ENCODE measurements at places on chromosomes 13 and 19. TPM values are rescaled to one million over a fixed set of nuclear protein-coding genes. Genes with fewer than 3 reads are reported as not detected.

DNA sequence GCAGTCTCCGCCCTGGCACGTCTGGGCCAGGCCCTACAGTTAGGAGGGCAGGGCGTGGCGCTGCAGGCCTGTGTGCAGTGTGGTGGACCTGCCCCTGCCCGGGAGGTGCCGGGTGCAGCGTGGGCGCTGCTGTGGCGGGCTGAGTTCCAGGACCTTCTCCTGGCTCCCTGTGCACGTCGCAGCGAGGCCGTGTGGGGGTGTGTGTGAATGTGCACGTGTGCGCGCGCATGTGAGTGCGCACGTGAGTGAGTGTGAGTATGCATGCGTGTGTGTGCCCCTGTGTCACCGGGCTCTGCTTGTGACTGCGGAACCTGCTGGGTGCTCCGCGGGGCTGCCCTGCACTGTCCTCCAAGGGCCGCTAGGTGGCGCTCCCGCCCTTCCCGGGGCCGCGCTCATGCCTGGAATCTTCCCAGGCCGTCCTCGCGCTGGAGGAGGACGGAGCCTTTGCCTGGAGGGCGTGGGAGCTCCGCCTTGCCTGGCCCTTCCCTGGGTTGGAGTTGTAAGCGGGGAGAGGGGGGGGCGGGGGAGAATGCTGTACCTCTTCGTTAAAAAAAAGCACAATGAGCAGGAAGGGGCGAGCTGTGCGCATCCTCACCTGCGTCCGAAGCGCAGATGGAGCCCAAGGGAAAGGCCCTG, 79.3 kb downstream of the KDM4B start:
- no peak overlapping the region for H3K27ac ChIP-seq
- no peaks in the 10 kb centered on the region for H3K27me3 ChIP-seq
- no peaks in the 10 kb centered on the region for H3K36me3 ChIP-seq
- H3K4me3 ChIP-seq: no peak overlapping the region
- H3K4me1 ChIP-seq: no peaks in the 10 kb centered on the region

GRCh38 chr13:42277618-42278276, 5.8 kb downstream of the AKAP11 start:
- H3K4me1 ChIP-seq: peaks cover 51% of the 10 kb centered on the region
- peaks cover 23% of the 10 kb centered on the region for H3K36me3 ChIP-seq
- H3K27me3 ChIP-seq: no peaks in the 10 kb centered on the region
- no peak overlapping the region for H3K27ac ChIP-seq
- no peak overlapping the region for H3K4me3 ChIP-seq

- H3K4me3 ChIP-seq: no peak overlapping the region
- no peaks in the 10 kb centered on the region for H3K36me3 ChIP-seq
- DNase-seq: no peak
- H3K27ac ChIP-seq: no peak overlapping the region
Observed at GRCh38 chr13:100899720-100900316, 225.2 kb upstream of the TMTC4 start.

DNA sequence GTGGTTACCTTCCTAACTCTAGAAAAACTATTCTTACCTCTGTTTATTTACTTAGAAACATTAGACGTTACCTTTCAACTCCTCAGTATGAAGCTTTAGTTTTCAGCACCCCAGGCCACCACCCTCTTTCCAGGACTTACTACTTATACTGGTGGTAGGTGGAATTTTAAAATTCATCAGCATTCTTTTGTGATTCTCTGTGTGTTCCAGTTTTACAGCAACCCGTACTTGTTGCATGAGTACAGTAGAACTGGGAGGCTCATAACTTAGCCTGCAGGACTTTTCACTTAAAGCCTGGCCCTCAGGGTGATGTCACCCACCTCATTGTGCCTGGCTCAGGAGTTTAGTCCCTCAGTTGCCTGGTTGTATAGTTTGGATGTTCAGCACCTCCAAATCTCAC, 49.4 kb upstream of the ALOX5AP start:
- H3K27me3 ChIP-seq: peaks cover 21% of the 10 kb centered on the region
- no peak for DNase-seq
- H3K4me1 ChIP-seq: peaks cover 19% of the 10 kb centered on the region
- no peak overlapping the region for H3K27ac ChIP-seq

DNA sequence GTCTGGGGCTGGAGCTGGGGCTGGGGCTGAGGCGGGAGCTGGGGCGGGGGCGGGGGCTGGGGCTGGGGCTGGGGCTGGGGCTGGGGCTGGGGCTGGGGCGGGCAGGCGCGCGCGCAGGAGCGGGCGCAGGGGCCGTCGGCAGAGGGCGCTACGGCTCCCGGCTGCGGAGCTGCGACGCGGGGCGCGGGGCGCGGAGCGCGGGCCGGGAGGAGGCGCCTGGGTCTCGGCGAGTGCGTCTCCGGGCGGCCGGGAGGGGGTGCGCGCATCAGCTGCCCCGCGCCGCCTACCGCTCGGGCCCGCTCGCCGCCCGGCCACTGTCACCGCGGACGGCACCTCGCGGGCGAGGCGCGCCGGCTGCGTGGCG, 422 bp upstream of the MTUS2 start:
- H3K27ac ChIP-seq: no peak overlapping the region
- peaks cover 46% of the 10 kb centered on the region for H3K27me3 ChIP-seq
- no peak overlapping the region for H3K4me3 ChIP-seq
- no peaks in the 10 kb centered on the region for H3K36me3 ChIP-seq
- H3K4me1 ChIP-seq: peaks cover 4% of the 10 kb centered on the region
- DNase-seq: peak; percentile 42

DNA sequence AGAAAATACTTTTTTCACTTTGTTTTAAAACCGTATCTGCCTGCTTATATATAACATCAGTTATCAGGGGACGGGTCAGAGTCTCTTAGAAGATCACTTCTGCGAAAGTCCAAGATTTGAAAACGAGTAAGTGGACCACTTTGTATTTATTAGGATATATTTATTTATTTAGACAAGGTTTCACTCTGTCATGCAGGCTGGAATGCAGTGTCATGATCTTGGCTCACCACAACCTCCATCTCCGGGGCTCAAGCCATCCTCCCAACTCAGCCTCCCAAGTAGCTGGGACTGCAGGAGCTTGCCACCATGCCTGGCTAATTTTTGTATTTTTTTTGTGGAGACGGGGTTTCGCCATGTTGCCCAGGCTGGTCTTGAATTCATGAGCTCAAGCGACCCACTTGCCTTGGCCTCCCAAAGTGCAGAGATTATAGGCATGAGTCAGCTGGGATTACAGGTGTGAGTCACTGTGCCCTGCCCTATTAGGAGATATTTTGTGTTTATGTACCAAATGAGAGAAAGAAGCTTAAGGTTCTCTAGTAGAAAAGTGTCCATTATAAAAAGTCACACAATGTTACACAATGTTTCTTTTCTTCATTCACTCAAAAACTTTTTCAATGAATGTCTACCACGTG, 39.5 kb downstream of the RASL11A start:
- peaks cover 12% of the 10 kb centered on the region for H3K4me1 ChIP-seq
- H3K36me3 ChIP-seq: no peaks in the 10 kb centered on the region
- no peak overlapping the region for H3K27ac ChIP-seq
- DNase-seq: no peak

GRCh38 chr13:36639610-36640009, 34.2 kb upstream of the SERTM1 start:
- H3K4me3 ChIP-seq: no peak overlapping the region
- no peak overlapping the region for H3K27ac ChIP-seq
- H3K27me3 ChIP-seq: peaks cover 1% of the 10 kb centered on the region
- no peaks in the 10 kb centered on the region for H3K36me3 ChIP-seq

- no peak for DNase-seq
- no peak overlapping the region for H3K4me3 ChIP-seq
- H3K4me1 ChIP-seq: no peaks in the 10 kb centered on the region
- no peaks in the 10 kb centered on the region for H3K36me3 ChIP-seq
Observed at GRCh38 chr13:63190219-63190618, 1774.6 kb upstream of the PCDH20 start.

DNA sequence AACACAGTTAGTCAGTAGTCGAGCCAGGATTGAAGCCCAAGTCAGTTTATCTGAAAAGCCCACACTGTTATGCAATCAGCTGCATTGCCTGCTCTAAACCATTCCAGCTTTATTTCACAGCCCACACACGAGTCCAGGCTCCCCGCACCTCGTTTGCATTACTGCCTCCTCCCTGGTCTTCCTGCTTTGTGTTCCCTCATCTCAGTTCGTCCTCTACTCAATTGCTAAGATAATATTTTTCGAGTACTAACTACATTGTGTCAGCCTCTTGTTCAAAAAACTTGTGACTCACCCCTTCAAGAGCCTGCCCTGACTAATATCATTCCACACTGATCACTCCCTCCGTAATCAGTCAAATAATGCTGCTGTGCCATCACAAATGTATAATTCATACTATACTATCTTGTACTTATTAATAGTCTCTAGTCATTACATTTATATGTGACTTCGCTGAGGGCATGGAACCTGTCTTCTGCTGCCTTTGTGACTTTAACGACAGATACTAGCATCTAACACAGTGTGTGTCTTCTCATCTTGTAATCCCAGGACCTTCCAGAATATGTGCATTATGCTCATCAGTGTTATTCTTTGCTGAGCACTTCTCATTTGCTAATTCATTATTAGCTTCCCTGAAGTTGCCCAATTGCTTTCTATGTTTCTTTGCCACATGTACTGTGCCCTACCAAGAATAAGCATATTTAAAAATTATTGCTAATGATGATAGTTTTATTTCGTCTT, 26.2 kb upstream of the WDFY2 start:
- H3K36me3 ChIP-seq: peaks cover 10% of the 10 kb centered on the region
- no peak for DNase-seq
- H3K4me1 ChIP-seq: peaks cover 35% of the 10 kb centered on the region
- H3K27me3 ChIP-seq: peaks cover 8% of the 10 kb centered on the region
- no peak overlapping the region for H3K27ac ChIP-seq
- no peak overlapping the region for H3K4me3 ChIP-seq

DNA sequence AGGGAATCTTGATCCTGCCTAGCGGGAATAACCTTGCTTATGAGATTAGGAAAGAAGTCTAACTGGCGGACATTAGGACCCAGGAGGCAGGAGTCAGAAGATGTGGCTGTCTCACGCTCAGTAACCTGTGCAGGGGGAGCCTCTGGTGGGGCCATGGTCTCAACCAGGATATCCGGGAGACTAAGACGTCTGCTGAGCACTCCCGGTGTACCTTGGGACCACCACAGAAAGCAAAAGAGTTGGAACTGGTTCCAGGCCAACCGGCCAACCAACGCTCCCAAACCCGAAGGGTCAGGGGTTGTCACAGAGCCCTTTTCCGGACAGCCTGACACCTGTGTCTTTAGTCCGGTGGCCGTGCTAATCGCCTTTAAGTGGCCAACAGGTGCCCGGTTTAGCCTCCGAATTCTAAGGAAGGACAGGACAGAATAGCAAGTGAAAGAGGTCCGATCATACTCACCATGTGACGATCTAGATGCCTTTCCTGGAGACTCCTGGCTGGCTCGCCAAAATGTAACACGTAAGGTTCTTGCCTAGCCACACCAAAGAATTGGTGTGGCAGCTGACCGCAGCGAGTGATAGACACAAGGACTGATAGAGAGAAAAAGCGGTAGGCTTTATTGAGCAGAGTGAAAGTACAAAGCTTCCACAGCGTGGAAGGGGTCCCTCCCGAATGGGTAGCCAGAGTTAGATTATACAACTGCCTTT, 103.9 kb upstream of the DIAPH3 start:
- H3K4me3 ChIP-seq: no peak overlapping the region
- no peak overlapping the region for H3K27ac ChIP-seq

Gene THOP1
- 121 TPM for total RNA-seq

Gene SBK3
- not detected for total RNA-seq

Gene FGF9
- not detected for total RNA-seq

Gene OR7A5
- not detected for total RNA-seq

Gene BRSK1
- 7.3 TPM for total RNA-seq

Gene DZIP1
- total RNA-seq: 0.26 TPM

Gene ZNF530
- total RNA-seq: 10.8 TPM

Gene PLPP2
- total RNA-seq: not detected

Gene FUT1
- 0.26 TPM for total RNA-seq

Gene ZNF749
- total RNA-seq: 13.7 TPM

Gene FBXO27
- total RNA-seq: not detected

Gene OLFM2
- total RNA-seq: 9.9 TPM

Gene PALM
- total RNA-seq: not detected

Measured in activated CD8-positive, alpha-beta T cell treated with anti-CD3 and anti-CD28 coated beads, Interleukin-2, amount 10 ng/mL, durations not matched to agents 7 days and 5 days (primary cell).